ENCODE measurements at places on chromosomes 2 and 18.

DNA sequence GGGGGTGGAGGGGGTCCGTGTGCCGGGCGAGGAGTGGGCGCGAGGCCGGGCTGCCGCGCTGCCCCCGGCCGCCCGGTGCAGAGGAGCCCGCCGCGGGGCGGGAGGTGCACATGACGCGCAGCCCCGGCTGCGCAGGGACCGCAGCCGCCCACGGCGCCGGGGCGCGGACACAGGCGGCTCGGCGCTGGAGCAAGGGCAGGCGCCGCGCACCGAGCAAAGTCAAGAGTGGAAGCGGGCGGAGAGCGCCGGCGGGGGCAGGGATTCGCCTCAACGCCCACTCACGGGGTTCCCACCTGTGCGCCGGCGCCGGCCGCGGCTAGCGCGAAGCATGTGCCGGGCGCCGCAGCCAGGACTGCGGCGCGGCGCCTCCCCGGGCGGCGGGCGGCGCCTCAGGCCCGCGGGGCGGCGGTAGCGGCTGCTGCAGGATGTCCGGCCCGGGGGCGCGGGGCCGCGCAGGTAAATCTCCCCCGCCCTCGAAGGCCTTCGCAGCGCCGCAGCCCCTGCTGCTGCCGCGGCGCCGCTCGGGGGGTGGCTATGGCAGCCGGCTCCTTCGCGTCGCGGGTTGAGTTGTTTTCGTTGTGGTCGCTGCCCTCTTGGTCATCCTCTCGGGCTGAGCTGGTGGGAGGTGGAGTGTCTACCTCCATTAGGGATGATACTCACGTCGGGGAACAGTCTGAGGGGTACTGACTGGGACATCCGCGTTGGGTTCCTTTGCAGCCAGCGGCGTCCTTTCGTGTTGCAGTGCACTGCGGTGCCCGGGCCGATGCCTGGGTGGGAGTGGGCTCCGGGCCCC is 216.3 kb upstream of the DTNA start:
- DNase-seq, result no peak

DNA sequence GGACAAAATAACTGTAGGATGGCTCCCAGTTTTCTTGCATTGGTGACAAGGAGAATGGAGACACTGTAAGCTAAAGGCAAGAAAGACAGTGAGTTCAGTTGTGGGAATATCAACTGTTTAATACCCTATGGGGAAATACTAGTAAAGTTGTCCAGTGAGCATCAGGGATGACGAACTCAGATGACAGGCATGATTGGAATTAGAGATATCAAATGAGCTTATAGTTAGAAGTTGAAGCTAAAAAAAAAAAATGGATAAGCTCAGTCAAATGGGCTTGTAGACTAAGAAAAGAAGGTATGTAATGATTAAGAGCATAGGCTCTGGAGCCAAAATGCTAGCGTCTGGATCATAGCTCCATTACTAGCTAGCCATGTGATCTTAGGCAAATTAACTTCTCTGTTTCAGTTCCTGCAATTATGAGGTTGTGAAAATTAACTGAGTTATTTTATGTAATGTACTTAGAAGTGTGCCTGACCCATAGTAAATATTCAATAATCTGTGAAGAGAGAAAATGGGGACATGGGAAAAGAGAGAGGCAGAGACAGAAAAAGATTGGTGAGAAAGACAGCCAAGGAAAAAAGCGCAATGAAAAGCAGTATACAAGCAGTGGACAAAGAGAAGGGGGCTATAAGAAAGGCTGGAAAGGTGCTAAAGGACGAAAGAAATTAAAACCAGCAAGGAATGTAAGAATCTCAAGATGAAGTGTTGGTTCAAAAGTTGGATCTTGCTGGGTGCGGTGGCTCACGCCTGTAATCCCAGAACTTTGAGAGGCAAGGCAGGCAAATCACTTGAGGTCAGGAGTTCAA is 95.7 kb upstream of the SLC39A10 start:
- DNase-seq, result no peak

GRCh38 chr18:63410792-63411191 is 11.5 kb downstream of the VPS4B start:
- DNase-seq, result no peak

DNA sequence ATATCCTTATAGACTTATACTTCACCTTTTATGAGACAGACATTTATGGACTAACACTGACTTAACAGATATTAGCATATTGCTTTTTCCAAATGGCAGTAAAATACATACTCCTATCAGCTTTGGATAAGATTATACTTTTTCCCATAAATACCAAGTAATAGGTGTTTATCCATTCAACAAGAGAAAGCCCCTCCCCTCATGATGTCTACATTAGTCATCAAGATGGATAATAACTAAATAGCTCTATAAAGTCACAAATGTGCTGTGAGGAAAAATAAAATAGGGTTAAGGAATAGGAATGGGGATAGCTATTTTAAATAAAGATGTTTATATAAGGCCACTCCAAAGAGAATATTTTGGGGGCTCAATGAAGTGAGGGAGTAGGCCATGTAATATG is 39.4 kb downstream of the CSRNP3 start:
- DNase-seq, result no peak

- no peak for DNase-seq
These were observed 53.9 kb upstream of the CYTIP start for GRCh38 chr2:157497638-157498314.

- DNase-seq, result no peak
These were observed 219.3 kb downstream of the SPP2 start for GRCh38 chr2:234269769-234270204.

GRCh38 chr2:101608408-101609310 is 88.8 kb upstream of the MAP4K4 start:
- no peak for DNase-seq

DNA sequence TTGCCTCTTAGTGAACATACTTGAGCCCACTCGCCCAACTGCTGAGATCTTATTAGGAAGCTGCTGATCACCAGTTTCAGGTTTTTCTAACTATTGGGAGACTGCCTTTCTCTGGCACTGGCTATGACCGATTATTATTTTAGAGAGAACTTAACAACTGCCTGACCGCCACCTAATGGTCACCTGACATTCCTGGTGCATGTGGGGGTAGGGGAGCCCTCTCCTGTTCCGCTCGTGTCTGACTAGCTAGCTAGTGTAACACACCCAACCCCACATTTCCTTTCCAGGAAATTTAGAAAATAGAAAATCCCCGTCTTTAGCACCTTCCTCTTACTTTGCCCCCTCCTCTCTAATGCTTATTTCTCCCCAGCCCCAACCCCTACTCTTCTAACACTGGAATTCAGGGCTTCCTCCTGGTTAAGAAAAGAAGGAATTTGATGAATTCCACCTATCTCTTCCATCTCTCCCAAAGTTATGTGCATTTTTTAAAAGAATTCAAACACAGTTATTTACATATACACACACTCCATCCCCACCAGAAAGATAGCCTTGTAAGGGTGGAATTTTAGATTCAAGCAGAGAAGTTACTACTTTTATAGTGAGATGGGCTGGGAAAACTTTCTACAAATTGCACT is 19.4 kb upstream of the DNER start:
- DNase-seq, result no peak

DNA sequence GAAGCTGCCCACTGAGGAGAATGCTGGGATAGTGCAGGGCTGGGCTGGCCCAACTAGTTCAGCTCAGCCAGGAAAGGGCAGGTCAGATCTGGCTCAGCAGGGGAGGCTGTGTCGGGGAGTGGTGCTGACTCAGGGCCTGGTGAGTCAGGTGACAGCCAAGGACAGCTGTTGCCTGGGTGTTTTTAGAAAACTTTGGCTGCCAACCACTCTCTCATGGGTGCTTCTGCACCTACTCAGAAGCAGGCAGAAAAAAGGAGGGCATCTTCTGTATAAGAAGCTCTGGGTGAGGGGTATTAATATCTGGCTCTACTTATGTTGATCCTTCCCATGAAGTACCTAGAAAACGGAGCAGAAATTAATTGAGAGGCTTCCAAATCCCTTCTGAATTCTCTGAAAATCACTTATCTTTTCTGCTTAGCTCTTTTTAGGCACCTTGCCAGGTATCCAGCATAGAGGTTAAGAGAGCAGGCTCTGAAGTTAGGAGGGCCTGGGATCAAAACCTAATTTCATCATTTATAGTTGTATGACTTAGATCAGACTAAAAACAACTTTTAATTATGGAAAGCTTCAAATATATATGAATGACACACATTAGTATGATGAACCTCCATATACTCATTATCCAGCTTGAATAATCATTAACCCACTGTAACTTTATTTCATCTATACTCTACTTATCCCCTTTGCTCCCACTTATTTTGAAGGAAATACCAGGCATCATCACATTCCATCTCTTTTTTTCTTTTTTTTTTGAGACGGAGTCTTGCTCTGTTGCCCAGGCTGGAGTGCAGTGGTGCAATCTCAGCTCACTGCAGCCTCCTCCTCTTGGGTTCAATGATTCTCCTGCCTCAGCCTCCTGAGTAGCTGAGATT is 15.5 kb upstream of the RAB10 start:
- DNase-seq, result no peak

GRCh38 chr18:63177259-63177658 is 142.3 kb downstream of the BCL2 start:
- DNase-seq, result no peak

DNA sequence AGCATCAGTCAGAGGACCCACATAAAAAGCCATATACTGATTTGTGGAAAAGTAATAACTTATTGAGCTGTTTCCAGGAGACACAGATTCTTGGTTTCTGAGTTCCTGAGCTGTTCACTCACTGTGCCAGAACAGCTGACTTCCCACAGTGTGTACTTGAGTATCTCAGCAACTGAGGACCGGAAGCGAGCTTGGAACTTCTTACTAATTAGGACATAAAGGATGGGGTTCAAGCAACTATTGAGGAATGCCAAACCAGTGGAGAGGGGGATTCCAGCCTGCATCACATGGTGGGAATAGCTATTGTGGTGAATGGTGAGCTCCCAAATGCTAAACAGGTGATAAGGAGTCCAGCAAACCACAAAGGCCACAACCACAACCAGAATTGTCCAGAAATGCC is 16.4 kb downstream of the EEF1B2 start:
- DNase-seq, result no peak

GRCh38 chr2:178479758-178480226 is 465 bp upstream of the PLEKHA3 start:
- DNase-seq, result no peak

DNA sequence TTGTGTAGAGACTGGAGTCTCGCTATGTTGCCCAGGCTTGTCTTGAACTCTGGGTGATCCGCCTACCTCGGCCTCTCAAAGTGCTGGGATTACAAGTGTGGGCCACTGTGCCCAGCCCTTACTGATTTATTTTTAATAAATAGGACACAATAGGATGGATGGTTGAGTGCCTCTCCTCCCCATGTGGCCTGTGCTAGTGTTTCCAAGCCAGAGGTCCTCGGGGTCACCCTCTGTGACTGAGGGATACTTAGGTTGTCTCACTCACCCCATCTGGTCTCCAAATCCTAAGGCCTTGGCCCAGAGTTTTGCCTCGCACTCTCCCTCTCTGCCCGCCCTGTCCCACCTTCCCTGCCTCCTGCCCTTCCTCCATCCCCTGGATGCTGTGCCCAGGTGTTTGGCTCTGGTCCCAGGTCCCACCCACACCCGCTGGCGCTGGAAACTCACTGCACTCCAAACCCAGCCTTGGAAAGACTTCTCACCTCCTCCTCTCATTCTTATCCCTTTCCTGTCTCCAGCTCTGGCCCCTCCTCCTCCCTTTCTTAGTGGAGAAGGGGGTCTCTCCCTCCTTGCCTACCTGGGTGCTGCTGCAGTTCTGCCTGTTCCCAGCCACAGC is 4.7 kb upstream of the ECEL1 start:
- no peak for DNase-seq

DNA sequence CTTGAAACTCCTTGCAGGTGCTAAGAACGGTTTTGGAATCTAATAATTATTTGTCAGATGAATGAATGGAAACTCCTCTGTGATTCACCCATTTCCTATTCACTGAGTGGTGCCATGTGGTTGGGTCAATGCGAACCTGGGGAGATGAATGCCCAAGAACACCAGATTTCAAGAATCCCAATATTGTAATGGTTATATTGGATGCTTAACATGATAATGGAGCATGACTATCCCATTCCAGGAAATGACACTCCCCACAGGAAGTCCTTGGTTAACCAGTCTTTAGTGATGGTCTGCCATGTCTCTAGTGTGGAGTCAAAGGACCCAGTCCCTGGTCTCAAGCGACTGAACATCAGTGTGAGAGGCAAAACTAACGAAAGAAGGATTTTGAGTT is 67.9 kb upstream of the ST3GAL5 start:
- no peak for DNase-seq

- no peak for DNase-seq
These were observed 21.6 kb downstream of the EFEMP1 start for GRCh38 chr2:55901941-55902340.

GRCh38 chr2:180021850-180022249 is 14.8 kb upstream of the CWC22 start:
- no peak for DNase-seq

DNA sequence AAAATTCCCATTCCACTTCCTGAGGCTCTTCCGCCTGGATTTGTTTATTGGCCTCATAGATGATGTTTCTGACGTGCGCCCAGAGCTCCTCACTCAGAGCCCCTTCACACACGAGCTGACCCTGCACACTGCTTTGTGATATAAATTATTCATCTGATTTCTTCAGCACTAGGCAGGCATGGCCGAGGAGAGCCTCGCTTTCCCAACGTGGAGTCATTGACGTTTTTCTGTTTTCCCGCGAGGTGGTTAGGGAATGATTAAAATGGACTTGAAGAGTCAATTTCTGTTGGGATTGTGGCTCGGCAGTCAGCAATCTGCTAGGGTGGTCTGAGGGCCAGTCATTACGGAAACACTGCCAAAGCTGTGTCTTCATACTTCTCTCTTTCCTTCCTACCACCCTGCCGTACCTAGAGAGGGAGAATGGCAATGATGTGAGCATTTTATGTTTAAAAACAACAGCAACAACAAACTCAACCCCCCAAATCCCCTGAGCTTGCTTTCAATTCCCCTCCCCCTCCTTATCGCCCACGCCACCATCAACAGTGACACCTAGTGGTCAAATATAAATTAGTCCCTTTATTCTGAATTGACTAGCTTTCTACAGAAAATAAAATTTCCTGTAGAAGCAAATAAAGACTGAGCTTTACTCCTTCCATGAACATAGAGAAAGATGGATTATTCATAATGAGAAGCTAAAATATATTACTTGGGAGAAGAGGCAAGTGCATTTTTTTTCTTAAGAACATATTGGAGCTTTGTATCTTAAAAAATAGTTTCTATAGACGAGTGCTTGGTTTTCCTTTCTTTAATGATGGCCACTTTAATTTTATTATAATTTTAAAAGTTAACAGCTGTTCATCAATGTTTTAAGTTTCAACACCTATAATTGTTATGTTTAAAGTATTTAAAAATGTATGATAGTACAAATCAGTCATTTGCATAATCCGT is 285.1 kb downstream of the MTX2 start:
- no peak for DNase-seq

- no peak for DNase-seq
These were observed 61.6 kb upstream of the RAB27B start for GRCh38 chr18:54766634-54767033.

Data from stimulated activated CD8-positive, alpha-beta memory T cell treated with anti-CD3 and anti-CD28 coated beads, Interleukin-12 subunit alpha, Interleukin-12 subunit beta, amount 100 ng/mL, for 4 hours (primary cell).